ENCODE measurements at places on chromosomes 5 and 9.

- no peak for DNase-seq
These were observed 4.0 kb upstream of the EHMT1 start for GRCh38 chr9:137614631-137615386.

GRCh38 chr5:141694479-141694878 is 12.4 kb upstream of the ARAP3 start:
- no peak for DNase-seq

DNA sequence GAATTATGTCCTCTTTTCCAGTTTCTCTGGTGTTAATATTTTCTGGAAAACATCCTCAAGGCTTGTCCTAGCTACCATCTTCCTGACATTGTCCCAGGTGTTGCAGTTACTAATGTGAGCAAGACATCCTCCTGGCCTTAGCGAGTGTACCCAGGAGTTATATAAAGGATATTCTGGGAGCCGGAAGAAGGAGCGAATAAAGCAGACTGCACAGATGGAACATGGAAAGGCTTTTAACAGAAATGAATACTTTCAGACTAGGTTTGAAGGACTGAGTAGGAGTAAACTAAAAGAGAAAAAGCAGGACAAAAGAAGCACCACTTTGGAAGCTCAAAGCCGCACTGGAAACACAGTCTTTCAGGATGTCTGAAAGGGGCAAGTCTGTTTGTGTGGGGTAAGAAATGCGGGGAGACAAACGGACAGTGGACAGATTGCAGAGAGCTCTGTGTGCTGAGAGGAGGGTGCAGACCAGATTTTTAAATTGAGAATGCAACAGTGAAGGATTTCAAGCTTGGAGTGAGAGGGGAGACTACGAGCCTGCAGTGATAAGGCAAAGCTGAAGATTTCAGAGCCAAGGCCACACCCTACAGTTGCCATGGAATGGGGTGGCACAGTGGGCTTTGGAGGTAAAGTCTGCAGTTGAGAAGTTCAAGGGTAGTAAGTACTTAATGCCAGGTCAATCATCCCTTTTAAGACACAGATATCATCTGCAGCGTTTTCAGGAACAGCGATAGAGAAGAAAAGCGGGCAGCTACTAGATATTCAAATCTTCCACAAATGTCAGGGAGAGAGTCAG is 94.1 kb upstream of the TAF11L2 start:
- DNase-seq, result no peak

DNA sequence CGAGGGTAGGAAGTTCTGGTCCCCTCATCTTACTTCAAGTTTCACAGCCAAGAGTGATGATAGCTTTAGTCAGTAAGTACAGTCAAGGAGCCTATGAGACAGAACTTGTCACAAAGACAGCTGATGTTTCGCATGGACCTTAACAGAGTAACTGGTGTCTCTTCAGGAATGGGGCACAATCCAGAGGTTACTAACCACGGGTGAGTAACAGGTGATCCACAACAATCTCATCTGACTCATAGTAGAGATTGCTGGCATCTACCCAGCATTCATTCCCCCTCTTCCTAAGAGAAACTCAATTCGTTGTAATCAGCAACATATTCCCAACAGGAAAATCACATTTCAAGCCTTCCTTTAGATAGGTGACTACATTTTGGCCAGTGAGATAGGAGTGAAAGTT is 126.7 kb downstream of the SNX18 start:
- no peak for DNase-seq

DNA sequence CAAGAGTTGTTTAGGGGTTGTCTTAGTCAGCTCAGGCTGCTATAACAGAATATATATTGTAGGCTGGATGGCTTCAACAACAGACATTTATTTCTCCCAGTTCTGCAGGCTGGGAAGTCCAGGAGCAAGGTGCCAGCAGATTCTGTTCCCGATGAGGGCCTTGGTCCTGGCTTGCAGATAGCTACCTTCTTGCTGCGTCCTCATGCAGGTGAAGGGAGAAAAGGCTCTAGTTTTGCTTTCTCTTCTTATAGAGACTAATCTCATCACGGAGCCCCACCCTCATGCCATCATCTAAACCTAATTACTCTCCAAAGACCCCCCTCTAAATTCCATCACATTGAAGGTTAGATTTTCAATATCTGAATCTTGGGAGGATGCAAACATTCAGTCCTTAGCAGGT is 246.0 kb upstream of the ANKRD55 start:
- DNase-seq, result no peak

- DNase-seq, result no peak
These were observed 357.8 kb upstream of the CCNG1 start for GRCh38 chr5:163079618-163080017.

DNA sequence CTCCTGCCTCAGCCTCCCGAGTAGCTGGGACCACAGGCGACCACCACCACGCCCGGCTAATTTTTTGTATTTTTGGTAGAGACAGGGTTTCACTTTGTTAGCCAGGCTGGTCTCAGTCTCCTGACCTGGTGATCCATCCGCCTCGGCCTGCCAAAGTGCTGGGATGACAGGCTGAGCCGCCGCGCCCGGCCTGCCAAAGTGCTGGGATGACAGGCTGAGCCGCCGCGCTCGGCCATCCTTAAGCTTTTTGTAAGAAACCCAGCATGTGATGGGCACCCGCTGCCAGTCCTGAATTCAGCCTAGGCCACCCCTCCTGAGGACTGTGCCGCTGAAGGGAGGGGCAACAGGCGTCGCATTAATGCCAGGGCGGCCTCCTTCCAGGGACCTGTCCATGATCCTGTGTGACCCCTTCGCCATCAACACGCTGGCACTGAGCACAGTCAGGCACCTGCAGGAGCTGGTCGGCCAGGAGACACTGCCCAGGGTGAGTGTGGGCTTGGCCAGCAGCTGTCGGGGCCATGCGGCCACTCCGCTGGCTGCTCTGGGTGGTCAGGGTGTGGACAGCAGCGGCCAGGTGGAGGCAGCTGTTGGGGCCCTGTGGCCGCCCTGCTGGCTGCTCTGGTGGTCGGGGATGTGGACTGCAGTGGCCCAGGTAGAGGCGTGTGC is 10.5 kb downstream of the NELFB start:
- no peak for DNase-seq

DNA sequence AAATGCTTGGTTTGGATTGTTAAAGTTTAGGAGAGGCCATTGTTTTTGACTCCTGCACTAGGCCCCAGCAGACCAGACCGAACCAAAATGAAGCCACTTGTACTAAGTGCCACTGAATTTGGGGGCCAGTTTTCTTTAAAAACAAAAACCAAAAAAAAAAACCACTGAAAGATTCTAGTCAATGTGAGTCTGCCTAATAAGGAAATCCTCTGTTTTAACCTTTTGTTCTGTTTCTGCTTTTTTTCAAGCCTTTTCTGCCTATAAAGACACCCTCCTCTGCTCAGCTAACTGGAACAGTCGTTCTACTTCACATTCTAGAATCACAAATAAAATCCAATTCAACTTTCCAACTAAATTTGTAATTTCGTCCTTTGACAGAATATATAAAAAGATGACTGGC is 64.9 kb downstream of the SERINC5 start:
- DNase-seq, result peak; percentile 37
